Bronchus fibroblast of lung (primary cell): ENCODE measurements at places on chromosomes 5 and 9. TPM values are rescaled to one million over a fixed set of nuclear protein-coding genes. Genes with fewer than 3 reads are reported as not detected.

Gene PHF24
- total RNA-seq: 0.17 and 0.74 TPM in 2 replicates

Gene OTP
- not detected in 2 replicates for total RNA-seq

Gene ERCC8
- 14.3 and 14.9 TPM in 2 replicates for total RNA-seq

Gene PCDHGB7
- total RNA-seq: 6.1 and 7.2 TPM in 2 replicates

Gene TMEM215
- total RNA-seq: not detected in 2 replicates

Gene RGS7BP
- not detected in 2 replicates for total RNA-seq

Gene GABRA1
- not detected in 2 replicates for total RNA-seq

Gene DOCK8
- total RNA-seq: under 0.01 TPM in 1 of 2 replicates, not detected in the other

Gene OR1J1
- not detected in 2 replicates for total RNA-seq

Gene CNTNAP3
- total RNA-seq: 2.8 and 2.9 TPM in 2 replicates

Gene C9
- total RNA-seq: not detected in 2 replicates

Gene CBY3
- total RNA-seq: not detected in 2 replicates

Gene CEL
- 0.17 and 0.30 TPM in 2 replicates for total RNA-seq

Gene SIMC1
- total RNA-seq: 9.6 and 12.6 TPM in 2 replicates

Gene ANKDD1B
- total RNA-seq: 0.15 TPM in 1 of 2 replicates, not detected in the other

Gene CCNJL
- 0.34 and 1.0 TPM in 2 replicates for total RNA-seq

Gene TRIM14
- 8.9 and 11.9 TPM in 2 replicates for total RNA-seq

Gene SPATA31A3
- not detected in 2 replicates for total RNA-seq

Gene MCTP1
- 3.3 and 5.9 TPM in 2 replicates for total RNA-seq

Gene OTULINL
- total RNA-seq: 1.0 TPM in 2 replicates

Gene PRDM9
- not detected in 2 replicates for total RNA-seq

Gene DRD1
- total RNA-seq: not detected in 2 replicates

Gene SCAI
- total RNA-seq: 2.7 and 2.8 TPM in 2 replicates

Gene MAML1
- total RNA-seq: 11.0 and 17.3 TPM in 2 replicates

Gene CEMIP2
- total RNA-seq: 36.1 and 47.4 TPM in 2 replicates

Gene FGF18
- total RNA-seq: not detected in 2 replicates

Gene PLPPR1
- total RNA-seq: not detected in 2 replicates

Gene ZFP37
- 1.2 and 1.5 TPM in 2 replicates for total RNA-seq

Gene RANBP17
- total RNA-seq: 4.0 and 4.7 TPM in 2 replicates

Gene PDLIM4
- total RNA-seq: 59.6 and 71.6 TPM in 2 replicates

Gene LCP2
- total RNA-seq: not detected in 2 replicates

Gene ANXA2R
- total RNA-seq: 1.6 and 2.0 TPM in 2 replicates

Gene IFNB1
- not detected in 2 replicates for total RNA-seq

Gene N4BP3
- 0.34 and 0.45 TPM in 2 replicates for total RNA-seq

Gene ACER2
- 0.84 and 0.89 TPM in 2 replicates for total RNA-seq

Gene SYK
- total RNA-seq: under 0.01 TPM in 1 of 2 replicates, not detected in the other

Gene PCDHGB2
- total RNA-seq: 0.50 and 0.59 TPM in 2 replicates

Gene HCN1
- total RNA-seq: not detected in 2 replicates

Gene SCGB3A1
- not detected in 2 replicates for total RNA-seq

Gene APBB3
- 8.2 and 10.9 TPM in 2 replicates for total RNA-seq

Gene ROR2
- total RNA-seq: 16.5 and 16.8 TPM in 2 replicates

Gene GRPEL2
- 10.9 and 12.6 TPM in 2 replicates for total RNA-seq

Gene TTC16
- under 0.01 TPM in 1 of 2 replicates, not detected in the other for total RNA-seq

Gene PRR7
- 15.9 and 21.5 TPM in 2 replicates for total RNA-seq

Gene SLC4A9
- total RNA-seq: not detected in 2 replicates
